ENCODE measurements at places on chromosomes 2 and 18. TPM values are rescaled to one million over a fixed set of nuclear protein-coding genes. Genes with fewer than 3 reads are reported as not detected.

DNA sequence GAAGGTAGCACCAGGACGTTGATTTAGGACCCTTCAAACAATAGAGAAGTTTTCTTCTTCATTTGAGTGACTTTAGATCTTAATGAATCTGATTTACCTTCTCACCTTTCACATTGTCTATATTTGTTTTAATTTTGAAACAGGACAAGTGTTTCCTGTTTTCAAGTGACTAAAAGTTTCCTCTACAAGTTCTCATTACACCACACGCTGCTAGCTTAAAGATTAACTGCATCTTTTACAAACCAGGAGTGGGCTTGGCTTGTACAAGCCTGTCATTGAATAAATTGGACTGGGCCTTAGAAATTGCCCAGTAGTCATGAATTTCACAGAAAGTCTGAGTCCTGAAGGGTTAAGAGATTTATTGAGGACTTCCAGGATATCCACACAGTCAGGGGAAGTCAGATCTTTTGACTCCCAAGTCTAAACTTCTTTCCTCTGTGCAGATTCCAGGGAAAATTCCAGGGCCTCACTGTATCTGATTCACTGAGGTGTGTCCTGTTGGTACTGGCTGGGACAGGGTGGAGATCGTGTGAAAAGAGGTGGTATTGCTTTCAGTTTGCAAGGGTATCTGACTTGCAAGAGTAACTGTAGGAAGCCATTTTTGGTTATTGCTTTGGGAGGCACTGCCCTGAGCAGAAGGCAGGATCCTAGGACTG is 3.4 kb downstream of the SGPP2 start:
- DNase-seq, result peak; percentile 50

POTEF gene
- total RNA-seq, result not detected

PJVK gene
- 1.4 TPM for total RNA-seq

DNA sequence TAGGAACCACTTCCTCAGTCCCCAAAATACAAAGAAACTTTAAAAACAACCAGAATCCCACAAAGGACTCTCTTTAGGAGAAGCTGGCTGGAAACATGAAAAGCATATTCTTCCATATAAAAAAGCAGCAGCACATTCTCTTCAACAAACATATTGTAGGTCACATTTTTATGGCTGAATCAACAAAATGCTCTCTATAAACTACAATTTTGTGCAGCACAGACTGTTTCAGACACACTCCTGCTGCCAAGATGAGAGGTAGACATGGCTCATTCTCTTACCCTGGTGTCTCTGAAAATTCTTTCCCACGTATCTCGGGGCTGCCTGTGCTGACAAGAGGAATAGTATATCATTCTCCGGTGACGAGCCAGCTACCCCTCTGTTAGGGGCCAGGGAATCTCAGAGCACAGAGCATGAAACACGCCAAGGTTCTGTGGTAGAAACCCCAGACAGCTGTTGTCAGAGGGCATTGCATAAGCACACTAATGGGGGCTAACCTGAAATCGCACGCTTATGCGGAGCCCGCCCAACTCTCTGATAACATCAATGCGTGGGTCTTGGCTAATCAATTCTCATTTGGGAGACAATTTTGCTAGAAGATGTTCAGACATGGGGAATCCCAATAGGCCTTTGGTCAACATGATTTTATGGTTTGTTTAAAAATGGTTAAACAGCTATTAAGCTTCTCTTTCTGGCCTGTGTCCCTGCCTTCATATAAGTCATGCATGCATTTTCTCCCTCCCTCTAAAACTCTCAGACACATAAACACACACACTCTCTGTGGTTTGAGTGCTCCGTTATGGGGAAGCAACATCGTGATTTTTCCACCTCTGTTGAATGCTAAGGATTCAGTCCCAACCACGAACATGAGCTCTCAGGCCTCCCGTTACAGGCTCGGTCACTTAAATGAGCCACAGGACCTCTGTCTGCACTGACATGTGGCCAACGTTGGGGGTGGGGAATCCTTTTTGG is 177.5 kb downstream of the INO80D start:
- DNase-seq, result no peak

DNA sequence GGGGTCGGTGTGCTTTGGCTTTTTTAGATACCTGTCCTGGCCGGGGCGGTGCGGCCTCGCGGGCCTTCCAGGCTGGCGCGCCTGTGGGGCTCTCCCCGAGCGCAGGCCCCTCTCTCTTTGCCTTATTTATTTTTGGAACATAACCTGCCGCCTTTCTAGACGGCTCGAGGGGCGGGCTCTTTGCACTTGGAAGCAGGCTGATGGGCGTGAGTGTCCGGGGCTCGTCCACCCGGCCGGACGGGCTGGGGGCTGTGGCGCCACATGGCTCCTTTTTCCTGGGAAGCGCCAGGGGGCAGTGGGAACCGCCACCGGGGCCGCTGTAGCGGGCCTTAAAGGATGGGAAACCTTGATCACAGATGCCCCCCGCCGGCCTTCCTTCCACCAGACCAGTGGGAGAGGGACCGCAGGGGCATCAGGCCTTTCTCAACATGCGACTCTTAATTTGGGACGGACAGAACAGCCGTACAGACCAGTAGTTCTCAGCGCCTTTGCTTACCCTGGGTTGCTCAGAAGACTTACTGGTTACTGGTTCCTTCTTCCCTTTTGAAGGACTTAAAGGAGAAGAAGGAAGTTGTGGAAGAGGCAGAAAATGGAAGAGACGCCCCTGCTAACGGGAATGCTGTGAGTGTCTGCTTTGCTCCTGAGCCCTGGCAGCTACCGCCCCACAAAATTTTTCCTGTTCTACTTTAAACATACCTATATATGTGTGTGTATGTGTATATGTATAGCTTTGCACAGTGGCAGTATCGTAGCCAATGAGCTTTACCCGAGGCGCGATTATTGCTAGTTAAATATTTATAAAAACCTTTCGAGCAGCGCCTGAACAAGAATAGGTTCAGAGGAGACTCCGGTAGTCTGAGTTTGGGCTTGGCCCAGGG is 2.7 kb downstream of the PTMA start:
- no peak for DNase-seq

- no peak for DNase-seq
Measured at GRCh38 chr18:10797896-10798295, 272.1 kb downstream of the NAPG start.

CHRND gene
- not detected for total RNA-seq

TLX2 gene
- total RNA-seq, result 0.84 TPM

GRCh38 chr18:45374878-45375630 is 240.2 kb upstream of the SLC14A2 start:
- no peak for DNase-seq

GRCh38 chr2:12141618-12142258 is 395.3 kb downstream of the LPIN1 start:
- DNase-seq, result no peak

GRCh38 chr2:195559431-195559914 is 97.6 kb upstream of the SLC39A10 start:
- no peak for DNase-seq

KIF1A gene
- total RNA-seq, result 3.0 TPM

DNA sequence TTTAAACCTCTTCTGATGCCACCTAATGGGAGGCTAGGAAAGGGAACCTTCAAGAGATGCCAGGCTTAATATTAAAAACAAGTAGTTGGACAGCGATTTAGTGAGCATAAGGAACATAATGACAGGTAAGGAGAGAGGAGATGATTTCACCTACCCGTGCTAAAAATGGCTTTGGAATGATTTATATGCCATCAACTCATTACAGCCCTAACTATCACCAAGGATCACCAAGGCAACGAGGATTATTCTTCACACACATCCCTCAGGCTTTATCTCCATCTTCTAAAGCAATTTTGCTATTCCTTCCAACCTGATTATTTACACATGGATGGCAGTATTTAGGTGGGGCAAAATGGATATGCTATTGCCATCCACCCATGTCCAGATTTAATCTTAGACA is 237.8 kb downstream of the DCC start:
- DNase-seq, result no peak

DNA sequence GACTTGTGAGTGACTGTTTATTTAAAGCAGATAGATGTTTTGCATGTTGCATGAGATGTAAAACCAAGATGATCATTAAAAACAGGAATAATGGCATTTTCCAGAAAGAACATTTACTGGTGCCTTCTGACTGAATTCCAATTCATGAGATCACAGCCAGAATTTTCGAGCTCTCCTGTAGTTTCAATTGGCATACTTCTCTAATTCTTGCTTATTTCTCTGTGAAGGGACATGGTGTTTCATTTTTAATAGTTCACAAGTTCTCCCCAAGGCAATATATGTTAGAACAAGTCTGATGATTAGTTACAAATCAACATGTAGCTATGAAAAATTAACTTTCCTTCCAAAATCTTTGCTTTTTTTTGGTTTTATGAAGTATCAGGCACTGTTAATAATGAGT is 105.7 kb downstream of the PDE1A start:
- no peak for DNase-seq

NDC80 gene
- total RNA-seq, result 0.57 TPM

GRCh38 chr2:10897956-10898355 is 13.8 kb upstream of the KCNF1 start:
- no peak for DNase-seq

DNA sequence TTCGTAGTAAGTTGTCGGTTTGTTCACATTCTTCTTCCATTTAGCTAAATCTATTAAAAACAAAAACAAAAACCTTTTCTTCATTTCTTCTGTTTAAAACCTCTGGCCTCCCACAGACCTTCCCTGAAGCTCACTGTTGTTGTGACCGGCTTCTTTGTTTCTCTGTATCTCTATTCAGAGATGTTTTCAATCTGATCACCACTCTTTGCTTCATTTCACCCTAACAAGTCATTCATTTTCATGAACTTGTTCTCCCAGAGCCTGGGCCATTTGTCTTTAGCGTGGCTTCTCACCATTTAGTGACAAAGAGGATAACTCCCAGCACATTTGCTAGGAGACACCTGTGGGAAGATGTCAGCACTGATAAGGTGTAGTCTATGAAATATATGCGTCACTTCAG is 794.2 kb downstream of the ERBB4 start:
- DNase-seq, result no peak

DNA sequence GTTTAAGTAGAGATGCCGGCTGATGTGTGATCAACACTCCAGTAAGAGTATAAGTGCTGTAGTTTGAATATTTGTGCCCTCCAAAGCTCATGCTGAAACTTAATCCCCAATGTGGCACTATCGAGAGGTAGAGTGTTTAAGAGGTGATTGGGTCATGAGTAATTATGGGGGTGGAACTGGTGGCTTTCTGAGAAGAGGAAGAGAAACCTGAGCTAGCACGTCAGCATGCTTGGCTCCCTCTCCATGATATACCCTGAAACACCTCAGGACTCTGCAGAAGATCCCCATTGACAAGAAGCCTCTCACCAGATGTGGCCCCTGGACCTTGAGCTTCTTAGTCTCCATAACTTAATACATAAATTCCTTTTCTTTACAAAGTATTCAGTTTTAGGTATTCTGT is 584.8 kb downstream of the TSN start:
- no peak for DNase-seq

DNMT3A gene
- 11.3 TPM for total RNA-seq

TBC1D8 gene
- total RNA-seq, result 18.7 TPM

GRCh38 chr2:29879456-29879855 is 41.9 kb downstream of the ALK start:
- DNase-seq, result peak; percentile 39

DNA sequence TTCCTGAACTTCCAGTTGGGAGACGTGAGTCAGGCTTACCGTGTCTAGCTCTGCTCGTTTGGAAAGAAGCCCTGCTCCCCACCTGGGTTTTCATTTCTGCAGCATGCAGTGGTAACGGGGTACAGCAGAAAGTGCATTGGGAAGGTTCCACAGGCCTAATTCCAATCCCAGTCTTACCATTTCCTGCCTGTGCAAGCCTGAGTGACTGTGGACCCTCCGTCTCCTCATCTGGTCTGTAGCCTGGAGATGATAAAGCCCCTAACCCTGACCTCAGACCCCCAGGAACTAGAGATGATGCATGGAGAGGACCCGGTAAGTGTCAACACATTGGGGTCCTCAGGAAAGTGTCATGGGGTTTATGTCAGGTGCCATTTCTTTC is 5.8 kb upstream of the PSD4 start:
- no peak for DNase-seq
